ENCODE measurements at places on chromosomes 4 and X.

GRCh38 chr4:73311428-73311827 is 52.8 kb upstream of the ANKRD17 start:
- DNase-seq, result no peak

GRCh38 chr4:123976819-123977218 is 580.2 kb downstream of the SPRY1 start:
- DNase-seq, result no peak

GRCh38 chr4:48483777-48484493 is 792 bp downstream of the SLC10A4 start:
- DNase-seq, result no peak

- no peak for DNase-seq
These were observed 94.0 kb upstream of the DKK2 start for GRCh38 chr4:107130157-107130556.

DNA sequence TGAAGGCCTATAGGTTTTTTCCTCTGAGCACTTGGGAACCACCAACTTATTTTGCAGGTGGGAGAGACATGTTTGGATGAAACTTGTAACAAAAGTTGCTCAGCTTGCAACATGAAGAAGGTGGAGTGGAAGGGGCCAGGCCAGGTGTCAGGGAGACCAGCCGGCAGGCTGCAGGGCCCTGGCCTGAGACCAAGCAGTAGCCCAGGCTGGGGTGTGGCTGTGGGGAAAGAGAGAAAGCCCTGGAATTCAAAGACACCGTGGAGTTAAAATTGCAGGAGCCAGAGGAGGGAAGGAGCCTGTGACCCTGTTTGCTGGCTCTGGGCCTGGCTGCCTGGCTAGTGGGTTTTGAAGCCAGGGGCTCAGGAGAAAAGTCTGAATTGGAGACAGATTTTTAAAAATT is 43.4 kb downstream of the EFNB1 start:
- no peak for DNase-seq

DNA sequence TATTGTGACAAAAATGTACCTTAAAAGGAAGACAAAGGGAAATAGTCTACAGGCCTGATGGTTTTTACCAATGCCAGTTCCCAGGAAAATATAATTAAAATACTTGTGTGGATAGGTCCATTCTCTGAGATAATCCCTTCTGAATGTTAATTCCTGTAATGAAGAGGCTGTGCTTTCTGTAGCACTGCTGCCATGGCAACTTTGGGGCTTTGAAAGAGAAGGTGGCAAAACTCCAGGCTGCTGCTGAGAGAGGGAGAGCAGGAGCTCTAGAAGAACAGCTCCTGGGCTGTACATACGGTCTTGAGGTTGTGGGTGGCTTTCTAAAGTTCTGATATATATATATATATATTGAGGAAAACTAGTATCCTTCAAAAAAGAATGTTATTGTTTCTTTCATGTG is 125.4 kb downstream of the PDLIM5 start:
- no peak for DNase-seq

GRCh38 chrX:108064001-108064400 is 19.1 kb downstream of the VSIG1 start:
- no peak for DNase-seq

DNA sequence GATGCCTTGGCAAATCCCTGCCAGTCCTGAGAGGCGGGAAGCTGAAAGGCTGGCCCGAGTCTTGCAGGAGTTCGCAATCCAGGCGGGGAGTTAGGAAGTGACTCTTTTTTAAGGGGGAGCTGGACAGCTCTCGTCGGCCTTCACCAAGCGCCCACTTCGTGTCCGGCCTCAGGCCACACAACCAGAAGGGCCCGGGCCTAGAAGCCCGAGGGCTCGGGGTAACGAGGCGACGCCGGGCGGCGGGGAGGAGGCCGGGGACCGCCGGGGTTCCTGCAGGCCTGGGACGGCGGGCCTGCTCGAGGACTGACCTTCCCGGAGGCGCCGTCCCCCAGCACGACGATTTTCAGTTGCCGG is 395 bp downstream of the RAB28 start:
- DNase-seq, result no peak

DNA sequence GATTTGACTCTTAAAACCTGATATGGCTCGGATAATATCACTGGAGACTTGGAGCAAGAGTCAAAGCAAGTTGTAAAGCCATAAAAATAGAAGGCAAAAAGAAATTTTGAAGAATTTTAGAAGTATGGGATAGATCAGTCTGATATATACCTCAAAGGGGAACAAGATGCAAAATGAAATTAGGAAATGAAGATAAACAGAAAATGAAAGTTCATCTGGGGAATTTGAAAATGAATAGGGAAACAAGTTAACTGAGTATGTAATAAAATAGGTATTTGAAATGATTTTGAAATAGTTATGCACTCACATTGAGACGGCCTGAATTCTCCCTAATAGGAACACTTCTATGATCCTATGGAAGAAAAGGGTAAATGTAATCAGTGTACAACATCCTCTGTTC is 5.7 kb downstream of the CYP2U1 start:
- DNase-seq, result no peak

DNA sequence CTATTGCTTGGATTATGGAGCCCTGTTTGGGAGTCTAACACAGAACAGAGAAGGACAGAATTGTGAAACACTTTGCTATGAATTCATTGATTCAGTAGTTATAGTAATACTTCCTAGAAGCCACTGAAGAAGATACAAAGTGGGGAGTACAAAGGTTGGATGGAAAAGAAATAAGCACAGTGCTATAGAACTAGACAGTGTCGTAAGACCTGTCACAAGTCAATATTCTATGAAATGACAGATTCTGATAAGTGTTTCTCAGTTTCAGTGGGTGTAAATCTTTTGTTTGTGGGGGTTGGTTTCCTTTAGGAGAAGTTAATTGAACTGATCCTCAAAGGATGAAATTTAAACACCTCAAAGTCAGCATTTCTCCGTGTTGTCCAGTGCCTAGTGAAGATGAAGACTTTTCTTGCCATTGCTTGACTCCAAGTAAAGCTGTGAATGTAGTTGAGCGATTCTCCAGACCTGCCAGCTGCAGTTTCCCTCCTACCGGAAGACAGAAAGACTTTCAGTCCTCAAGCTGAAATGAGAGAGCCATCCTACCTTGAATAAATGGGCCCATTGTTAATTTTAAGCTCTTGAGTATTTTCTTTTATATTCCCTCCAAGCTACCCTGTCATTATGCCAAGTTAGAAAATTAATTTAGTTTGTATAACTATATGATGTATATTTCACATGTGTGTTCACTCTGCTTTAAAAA is 7.9 kb downstream of the PDLIM5 start:
- DNase-seq, result no peak

DNA sequence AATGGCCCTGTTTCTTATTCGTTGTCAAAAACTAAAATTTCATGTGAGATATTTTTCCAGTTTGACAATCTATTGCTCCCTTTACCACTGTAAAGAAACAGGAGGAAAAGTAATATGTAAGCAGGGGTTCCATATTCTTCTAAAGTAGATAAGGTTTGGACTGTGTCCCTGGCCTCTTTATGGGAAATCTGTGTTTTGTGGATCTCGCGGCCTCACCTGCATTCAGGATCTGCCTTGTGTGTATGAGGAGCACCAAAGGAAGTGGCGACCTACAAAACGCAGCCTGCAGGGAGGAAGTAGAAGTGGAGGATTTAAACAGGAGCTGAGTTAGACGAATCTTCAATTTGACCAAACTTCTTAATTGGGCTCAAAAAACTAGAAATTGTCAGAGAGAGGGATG is 67.0 kb downstream of the RASGEF1B start:
- no peak for DNase-seq

DNA sequence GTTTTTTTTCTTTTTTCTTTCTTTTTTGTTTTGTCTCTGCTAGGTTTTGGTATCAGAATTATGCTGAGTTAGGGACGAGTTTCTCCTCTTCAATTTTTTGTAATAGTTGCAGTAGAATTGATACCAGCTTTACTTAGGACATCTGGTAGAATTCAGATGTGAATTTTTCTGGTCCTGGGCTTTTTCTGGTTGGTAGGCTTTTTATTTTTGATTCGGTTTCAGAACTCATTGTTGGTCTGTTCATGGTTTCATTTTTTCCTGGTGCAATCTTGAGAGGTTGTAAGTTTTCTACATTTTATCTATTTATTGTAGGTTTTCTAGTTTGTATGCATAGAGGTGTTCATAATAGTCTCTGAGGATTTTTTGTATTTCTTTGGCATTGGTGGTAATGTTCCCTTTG is 498.1 kb upstream of the CPEB2 start:
- DNase-seq, result no peak

GRCh38 chr4:82248903-82249632 is 124.7 kb downstream of the HNRNPD start:
- no peak for DNase-seq

- DNase-seq, result no peak
These were observed 189.9 kb downstream of the INPP4B start for GRCh38 chr4:142656178-142656577.

DNA sequence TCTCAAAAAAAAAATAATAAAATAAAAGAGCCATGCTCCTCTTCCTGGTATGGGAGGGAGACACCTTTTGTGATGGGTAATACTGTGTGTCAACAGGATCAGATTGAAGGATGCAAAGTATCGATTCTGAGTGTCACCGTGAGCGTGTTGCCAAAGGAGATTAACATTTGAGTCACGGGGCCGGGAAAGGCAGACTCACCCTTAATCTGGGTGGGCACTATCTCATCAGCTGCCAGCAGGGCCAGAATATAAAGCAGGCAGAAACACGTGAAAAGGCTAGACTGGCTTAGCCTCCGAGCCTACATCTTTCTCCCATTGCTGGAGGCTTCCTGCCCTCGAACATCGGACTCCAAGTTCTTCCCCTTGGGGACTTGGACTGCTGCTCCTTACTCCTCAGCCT is 95.4 kb downstream of the SHOX start:
- DNase-seq, result no peak

- no peak for DNase-seq
These were observed 23.3 kb upstream of the SCML2 start for GRCh38 chrX:18377796-18378195.

- no peak for DNase-seq
These were observed 194.3 kb downstream of the MGST2 start for GRCh38 chr4:139859876-139860275.

DNA sequence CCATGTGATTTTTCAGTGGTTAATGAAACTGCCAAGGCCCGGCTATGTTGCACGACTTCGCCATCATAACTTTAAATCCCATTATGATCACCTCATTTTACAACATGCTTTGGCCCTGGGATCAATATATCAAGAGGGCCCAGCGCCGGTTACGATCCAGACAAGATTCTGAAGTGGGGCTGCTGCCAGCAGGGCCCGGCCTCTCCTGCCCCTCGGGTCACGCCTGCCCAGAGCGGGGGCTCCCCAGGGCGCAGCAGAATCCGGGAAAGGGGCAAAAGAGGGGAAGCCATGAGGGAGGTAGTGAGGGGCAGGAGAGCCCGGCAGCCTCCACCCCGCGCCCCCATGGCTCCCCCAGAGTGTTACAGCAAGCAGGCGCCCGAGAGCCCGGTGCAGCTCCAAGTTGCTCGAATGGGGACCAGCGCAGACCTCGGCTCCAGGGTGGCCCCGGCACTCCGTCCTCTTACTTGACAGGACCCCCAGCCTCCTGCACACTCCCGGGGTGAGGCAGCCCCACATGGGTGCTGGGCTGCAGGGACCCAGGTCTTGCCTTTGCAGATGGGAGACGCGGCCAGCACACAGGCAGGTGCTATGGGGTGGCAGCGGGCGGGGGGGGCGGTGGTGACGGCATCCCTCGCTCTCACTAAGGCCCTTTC is 129.8 kb upstream of the NKX1-1 start:
- no peak for DNase-seq

- DNase-seq, result no peak
These were observed 8.1 kb upstream of the ATP6AP1 start for GRCh38 chrX:154420402-154420756.

- no peak for DNase-seq
These were observed 79.8 kb downstream of the FUNDC1 start for GRCh38 chrX:44462850-44463249.

GRCh38 chr4:163621821-163622220 is 127.3 kb downstream of the TMA16 start:
- no peak for DNase-seq

GRCh38 chr4:183008492-183008891 is 90.6 kb upstream of the WWC2 start:
- no peak for DNase-seq

DNA sequence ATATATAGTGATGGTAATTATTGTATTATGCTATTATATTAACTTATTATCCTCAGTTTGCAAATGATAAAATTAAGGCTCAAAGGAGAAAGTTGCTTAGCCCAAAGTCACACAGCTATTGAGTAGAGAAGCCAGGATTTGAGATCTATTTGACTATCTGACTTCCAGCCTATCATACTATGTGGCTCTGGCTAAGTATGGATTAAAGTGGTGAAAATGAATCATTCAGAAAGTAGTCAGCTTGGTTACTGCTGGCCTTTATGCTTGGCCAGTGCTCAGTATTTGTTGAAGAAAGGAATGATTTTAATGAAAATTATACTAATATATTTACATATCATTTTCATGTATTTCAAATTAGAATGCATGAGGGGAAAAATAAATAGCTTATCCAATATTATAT is 219.8 kb downstream of the SHROOM3 start:
- DNase-seq, result no peak

DNA sequence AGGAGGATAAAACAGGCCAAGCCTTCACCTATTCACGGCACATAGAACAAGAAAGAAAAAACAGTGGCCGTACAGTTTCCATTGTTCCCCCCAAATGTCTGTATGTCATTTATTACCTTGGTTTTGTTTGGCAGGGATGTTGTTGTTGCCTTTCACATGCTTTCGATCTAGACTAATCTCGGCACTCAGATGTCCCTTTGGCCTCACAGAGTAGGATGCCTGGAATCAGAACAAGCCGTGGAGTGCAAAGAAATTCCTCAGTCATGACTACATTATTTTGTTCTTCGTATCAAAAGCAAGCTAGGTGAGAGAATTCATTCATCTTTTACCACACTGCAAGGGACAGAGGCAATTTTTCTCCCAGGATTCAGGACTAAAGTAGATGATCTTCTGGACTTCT is 106.9 kb downstream of the SMIM20 start:
- no peak for DNase-seq

DNA sequence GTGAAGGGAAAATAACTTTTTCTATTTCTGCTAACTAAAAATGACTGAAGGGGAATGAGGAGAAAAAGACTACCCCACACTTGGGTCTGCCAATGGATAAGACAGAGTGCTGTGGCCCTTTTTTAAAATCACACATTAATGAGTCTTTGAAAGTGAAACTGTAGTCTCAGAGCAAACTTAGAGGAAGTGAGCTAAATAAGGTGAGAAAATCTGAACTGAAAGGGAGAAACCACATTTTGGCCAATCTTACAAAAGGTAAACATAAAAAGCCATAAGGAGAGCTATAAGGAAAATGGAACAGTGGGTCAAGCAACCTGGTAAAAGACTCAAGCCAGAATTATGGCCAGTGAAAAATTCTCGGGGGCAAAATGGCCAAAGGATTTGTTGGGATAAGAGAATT is 755.1 kb upstream of the IGFBP7 start:
- DNase-seq, result no peak

DNA sequence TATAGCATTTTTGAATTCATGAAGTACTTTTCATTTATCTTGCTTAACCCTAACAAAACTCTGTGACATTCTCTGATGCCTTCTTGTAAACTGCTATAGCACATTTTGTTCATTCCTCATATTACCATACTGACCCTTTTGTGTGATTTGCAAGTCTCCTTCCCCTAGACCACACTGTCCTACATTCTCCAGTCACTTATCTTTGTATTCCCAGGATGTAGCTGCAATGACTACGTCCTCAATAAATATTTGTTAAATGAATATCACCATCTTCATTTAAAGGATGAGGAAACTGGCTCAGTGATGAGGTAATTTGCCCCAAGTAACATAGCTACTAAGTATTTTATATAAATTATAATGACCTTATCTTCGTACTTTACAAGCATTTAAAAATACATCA is 11.9 kb downstream of the HUWE1 start:
- DNase-seq, result no peak

- no peak for DNase-seq
These were observed 8.4 kb upstream of the TBL1X start for GRCh38 chrX:9456250-9457074.

All from stimulated activated CD8-positive, alpha-beta memory T cell treated with anti-CD3 and anti-CD28 coated beads, Interleukin-4, amount 100 ng/mL, for 1 hour (primary cell).